ENCODE measurements at places on chromosomes 6 and 20.

DNA sequence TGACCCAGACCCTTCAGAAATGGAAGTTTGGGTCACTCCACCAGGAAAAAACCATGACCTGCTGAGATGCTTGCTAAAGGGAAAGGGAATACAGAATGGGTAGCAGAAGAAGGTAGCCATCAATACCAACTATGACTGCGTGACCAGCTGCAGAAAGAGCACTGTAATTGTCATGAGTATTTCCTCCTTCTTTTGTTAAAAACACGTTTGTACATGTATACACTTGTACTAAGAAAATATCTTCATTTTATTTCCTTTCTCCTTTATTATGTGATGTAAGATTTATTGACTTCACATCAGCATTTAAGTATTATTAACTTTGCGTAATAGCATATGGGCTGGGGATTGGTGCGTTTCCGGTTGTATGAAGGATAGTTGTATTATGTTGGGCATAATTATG lies 12.6 kb upstream of the MUC21 start:
- DNase-seq, result no peak

DNA sequence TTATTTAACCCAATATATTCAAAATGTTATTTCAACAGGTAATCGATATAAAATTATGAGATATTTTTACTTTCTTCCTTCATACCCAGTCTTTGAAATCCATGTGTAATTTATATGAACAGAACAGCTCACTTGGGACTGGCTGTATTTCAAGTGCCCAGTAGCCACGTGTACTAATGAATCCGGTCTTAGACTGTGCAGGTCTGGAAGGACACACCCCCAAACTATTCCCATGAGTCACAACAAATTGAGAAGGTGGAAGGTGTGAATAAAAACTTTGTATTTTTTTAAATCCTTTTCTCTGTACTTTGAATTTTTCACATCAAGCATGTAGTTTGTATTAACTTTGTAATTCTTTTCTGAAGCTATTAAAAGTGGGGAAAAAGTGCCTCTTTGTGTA lies 2.8 kb downstream of the UNC5CL start:
- DNase-seq, result no peak

GRCh38 chr20:1010659-1011058 lies 8.5 kb upstream of the RSPO4 start:
- no peak for DNase-seq

GRCh38 chr20:37850724-37851355 lies 52.1 kb upstream of the VSTM2L start:
- DNase-seq, result no peak

GRCh38 chr6:82056567-82056966 lies 191.0 kb downstream of the IBTK start:
- no peak for DNase-seq

DNA sequence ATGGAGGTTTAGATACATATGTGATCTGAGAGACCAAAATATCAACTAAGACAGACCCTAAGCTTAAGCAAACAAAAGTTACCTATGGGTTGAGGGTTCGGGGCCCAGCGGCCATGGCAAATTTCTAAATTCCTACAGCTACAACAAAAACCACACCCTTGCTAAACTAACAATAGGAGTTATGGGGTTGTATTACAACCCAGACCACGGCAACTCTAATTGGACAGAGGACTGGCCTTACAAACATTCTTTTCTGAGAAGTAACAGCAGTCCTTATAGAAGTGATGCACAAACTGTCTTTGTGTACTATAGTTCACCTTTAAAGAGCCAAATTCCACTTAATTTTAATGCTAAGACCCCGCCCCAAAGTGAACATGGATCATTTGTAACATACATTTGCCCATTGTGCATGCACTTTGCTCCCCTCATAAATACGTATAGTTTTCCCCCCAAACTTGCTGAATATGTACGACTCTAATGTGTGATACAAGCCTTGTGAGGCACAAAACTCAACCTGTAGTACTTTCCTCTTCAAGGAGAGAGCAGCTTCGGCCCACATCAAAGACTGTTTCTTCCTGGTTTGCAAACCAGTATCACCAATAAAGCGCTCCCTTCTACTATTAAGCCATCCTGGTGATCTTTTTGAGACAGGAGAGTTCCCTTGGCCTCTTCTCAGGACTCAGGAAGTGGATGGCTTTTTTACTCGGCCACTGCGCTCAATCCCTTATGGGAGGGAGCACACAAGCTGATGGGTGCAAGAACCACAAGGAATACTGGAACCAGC lies 25.6 kb upstream of the MBOAT1 start:
- DNase-seq, result no peak

GRCh38 chr20:32535316-32535952 lies 49.7 kb downstream of the NOL4L start:
- no peak for DNase-seq

DNA sequence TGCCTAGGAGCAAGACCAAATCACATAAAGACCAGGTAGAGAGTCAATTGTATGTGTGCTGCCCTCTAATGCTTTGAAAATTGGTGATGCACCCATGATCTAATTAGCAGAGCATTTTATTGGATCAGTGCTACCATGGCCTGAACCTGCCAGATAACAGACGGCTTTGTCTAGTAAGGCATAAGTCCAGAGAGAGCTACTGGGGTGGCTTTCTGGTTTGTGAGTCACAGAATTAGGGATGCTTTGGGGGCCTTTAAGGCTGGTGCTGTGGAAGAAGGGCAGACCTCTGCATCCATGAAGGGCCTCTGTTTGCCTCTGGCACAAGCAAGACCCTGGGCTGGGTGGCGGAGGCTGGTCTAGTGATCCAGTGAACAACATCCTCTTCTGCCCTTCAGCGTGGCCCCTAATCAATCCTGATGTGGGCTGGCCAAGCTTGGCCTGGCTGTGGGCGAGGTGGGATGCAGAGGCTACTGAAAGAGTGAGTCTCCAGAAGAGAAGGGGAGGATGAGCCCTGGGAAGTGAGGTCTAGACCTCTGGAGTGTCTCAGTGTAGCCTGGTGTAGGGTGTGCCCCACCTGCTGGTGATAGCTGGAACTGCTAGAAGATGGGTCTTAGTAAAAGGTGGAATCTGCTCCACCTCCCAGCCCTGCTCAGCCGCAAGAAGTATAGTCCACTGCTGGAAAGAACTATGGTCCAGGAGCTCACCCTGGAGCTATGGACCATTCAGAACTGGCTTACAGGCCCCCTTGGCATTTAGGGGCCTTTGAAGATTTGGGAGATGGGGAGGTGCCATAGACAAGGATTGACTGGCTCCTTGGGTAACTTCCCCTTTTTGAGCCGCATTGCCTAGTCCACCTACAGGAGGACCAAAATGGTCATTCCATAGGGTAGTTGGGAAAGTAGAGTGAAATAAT lies 36.7 kb upstream of the AAR2 start:
- DNase-seq, result peak; percentile 82

- peak; percentile 75 for DNase-seq
Measured at GRCh38 chr6:5132731-5133130, 47.6 kb downstream of the PPP1R3G start.

DNA sequence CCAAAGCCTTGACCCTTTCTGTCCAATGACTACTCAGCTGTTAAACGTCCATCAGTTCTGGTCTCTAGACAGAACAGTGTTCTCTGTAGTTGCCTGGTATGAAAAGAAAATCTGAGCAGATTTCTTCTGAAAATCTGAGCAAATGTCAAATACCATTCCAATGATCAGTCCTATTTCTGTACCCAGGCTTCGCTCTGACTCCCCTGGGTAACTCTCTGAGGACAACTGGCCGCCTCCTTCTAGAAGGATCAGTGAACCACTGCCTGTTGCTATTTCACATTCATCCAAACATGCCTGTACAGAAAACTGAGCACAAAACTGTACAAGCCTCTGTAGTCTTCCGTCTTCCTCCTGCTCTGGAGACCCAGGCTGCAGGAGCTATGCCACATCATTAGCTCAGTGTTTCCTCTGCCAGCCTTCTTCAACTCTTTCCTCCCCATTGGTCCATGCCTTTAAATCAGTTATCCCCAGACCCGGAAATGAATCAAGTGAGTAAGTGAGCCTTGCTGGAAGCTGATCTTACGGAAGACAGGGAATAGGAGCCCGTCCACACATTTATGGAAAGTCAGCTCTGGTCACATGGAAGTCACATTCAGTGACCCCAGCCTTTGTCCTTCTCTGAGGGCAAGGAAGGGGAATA lies 63.3 kb downstream of the DAAM2 start:
- DNase-seq, result no peak

DNA sequence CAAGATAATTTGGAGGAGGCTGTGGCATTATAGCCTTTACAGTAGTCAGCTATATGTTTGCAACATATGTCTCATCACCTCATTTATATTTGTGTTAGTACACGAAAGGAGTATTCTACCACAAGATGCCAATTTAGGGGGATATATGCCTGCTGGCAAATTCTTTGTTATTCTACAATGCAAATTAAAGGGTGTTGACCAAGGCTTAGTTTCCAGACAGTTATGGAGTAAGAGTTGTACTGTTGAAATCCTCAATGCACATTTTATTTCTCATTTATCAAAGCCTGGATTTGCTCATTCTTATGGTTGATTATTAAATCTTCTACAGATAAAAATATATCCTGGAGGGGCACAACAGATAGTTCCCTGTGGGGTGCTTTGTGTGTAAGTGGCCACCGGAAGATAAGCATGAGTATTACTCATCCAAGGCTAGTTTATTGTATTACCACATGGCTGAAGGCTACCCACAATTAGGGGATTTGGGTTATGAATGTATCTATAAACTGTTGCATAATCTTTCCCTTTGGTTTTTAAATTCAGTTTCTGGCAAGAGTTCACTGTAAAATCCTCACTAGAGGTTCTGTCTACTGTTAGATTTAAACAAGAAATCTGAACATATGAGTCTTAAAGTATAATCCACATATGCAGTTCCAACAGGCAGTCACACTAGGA lies 9.0 kb downstream of the CST9 start:
- DNase-seq, result no peak

DNA sequence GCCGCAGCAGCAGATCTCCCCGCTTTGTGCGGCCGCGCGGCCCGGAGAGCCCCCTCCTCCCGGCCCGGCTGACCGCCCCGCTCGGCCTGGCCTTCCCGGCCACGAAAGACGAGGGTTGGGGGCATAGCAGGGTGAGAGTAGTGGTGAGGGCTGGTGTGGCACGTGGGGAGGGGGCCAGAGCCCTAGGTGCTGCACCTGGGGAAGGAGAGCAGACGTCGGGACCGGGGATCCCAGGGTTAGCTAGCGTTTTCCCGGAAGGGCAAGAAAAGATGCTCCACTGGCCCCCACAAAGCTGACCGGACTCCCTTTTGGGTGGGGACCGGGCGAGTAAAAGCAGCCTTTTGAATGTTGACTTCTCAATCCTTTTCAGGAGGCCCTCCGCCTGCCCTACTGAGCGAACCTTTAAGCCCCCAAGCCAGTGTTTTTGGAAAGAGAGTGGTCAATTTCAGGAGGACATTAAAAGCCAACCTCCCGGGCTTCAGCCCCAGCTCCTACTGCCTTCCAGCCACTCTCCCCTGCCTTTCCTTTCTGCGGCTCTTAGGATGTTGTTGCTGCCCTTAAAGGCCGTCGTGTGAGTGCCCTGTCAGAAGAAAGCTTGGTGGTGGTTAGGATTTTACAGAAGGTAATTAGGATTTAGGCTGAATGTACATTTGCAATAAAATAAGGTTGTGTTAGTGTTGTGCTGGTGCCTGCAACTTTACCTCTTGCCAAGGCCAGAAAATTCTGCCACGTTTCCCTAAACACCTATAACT lies 648 bp upstream of the BACH2 start:
- DNase-seq, result peak; percentile 35

DNA sequence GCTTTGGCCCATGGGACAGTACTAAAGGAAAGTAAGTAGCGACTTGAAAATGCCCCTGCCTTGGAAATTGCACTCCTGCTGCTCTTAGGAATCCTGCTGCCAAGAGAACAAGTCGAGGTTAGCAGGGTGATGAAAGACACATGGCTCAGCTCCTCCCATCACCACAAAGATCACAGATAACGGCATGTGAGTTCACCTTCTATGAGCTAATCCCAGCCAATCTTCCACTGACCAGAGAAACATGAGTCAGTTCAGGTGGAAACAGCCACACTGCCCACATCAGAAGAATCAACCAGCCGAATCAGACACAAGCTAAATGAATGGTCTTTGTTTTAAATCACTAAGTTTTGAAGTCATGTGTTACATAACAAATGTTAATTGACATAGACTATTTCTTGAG lies 106.3 kb downstream of the PRKN start:
- no peak for DNase-seq

- DNase-seq, result no peak
Measured at GRCh38 chr6:17062871-17063440, 38.9 kb upstream of the STMND1 start.

DNA sequence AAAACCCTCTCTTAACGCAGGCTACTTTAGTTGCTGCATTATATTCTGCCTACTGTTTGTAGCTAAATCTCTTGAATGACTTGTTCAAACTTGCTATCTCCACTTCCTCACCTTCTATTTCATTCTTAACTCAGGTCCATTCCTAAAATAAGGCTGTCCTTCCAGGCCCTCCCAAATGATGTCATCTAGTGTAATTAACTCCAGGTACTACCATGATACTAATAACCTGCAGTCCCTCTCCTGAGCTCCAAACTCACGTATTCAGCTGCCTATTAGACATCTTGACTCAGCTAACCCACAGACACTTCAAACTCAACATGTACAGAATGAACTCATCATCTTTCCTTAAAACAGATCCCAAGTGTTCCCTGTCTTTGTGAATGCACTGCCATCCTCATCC lies 10.5 kb upstream of the TOP1 start:
- DNase-seq, result no peak

GRCh38 chr6:79005024-79005423 lies 73.0 kb downstream of the PHIP start:
- no peak for DNase-seq

DNA sequence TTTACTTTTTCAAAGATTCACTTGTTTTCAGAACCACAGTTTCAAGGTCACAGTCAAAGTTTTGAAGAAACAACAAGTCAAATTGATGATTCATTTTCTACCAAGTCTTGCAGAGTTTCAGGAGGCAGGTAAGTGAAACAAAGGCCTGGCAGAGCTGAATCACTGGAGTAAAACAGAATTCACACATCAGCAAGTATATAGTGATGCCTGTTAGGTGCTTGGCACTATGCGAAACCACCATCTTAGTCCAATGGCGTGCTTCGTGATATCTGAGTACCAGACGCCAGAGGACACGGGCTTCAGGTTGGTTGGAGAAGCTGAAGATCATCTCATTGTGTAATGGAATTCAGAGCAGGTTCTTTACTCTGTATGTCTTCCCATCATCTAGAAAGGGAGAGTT lies 75.9 kb downstream of the RTN4IP1 start:
- no peak for DNase-seq

DNA sequence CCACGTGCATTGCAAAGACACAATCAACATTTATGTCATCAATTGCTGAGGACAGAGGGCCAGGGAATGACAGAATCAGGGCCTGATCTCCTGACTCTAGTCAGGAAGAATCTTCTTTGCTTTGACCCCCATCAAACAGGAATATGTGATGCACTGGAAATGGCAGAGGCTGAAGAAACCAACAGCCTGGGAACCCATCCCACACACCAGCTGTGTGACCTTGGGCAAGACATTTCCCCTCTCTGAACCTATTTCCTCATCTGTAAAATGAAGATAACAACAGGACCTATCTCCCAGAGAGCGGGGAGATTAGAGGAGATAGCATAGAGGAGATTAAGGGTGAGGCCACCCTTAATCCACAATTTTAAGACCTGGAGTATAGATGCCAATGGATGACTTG lies 1.5 kb downstream of the HNF4A start:
- no peak for DNase-seq

GRCh38 chr6:7671076-7671475 lies 54.8 kb upstream of the BMP6 start:
- no peak for DNase-seq

Measured in H9 (cell line).